Sigmoid colon (tissue), 7 donors: ENCODE measurements at places on chromosomes 13 and 19. TPM values are rescaled to one million over a fixed set of nuclear protein-coding genes. Genes with fewer than 3 reads are reported as not detected.

The ADPRHL1 gene
- total RNA-seq = 7.8 TPM

The OLFM2 gene
- total RNA-seq = 8.6 TPM

- no peak for DNase-seq
These were observed 12.2 kb downstream of the FPR3 start for GRCh38 chr19:51807111-51807701.

DNA sequence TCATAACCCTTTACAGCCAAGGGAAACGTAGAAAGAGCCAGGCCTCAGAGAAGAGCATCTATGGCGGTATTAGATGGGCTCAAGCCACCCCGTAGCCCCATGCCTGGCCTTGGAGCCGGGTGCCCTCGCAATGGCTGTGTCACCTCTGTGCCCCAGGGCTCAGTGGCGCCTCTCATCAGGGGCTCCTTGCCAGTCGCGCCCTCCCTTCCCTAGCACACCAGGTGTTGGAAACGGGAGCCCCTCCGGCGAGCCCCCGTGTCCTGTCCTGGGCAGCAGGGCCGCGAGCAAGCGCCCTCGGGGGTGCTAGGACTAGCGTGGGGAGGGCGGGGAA, 453 bp downstream of the ZNF256 start:
- DNase-seq = no peak

DNA sequence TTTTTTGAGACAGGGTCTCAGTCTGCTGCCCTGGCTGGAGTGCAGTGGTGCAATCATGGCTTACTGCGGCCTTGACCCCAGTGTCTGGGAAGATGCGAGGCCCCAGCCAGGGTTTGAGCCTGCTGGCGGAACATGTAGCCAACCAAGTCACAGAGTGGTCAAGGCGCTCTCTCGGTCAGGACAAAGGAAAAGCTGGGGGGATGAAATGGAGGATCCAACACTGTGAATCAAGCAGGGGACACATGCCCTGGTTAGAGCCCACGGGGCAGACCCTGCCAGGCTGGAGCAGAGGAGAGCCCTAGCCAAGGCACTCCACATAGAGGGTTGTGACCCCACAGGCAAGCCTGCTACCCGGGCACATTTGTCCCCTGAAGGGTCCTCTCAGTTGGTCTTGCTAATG, 10.1 kb downstream of the TUBA3C start:
- DNase-seq = no peak

DNA sequence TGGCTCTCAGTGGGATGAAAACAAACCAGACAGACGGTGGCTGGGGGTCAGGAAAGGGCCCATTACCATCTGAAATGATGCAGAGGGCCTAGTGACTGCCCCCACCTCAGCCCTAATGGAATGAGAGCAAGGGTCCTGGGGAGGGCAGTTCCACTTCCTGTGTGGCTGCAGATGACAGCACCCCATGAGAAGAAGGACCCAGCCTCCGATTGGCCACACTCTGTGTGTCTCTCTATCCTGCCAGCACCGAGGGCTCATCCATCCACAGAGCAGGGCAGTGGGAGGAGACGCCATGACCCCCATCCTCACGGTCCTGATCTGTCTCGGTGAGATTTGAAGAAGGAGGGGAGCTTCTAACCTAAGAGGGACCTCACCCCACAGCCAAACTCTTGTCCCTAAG, 498 bp downstream of the LILRB1 start:
- DNase-seq = no peak

- no peak for DNase-seq
These were observed 2857.0 kb upstream of the PCDH20 start for GRCh38 chr13:64272681-64273080.

- no peak for DNase-seq
These were observed 820.8 kb upstream of the MIR17HG start for GRCh38 chr13:90526711-90527110.

GRCh38 chr13:38415233-38415632, 65.6 kb downstream of the UFM1 start:
- DNase-seq = no peak
